ENCODE measurements at places on chromosomes 7 and 10.
A peak's percentile ranks its signal among the peaks of the same experiment; 100 is the strongest.

GRCh38 chr10:17479822-17480221, 25.4 kb upstream of the ST8SIA6 start:
- DNase-seq, result no peak

DNA sequence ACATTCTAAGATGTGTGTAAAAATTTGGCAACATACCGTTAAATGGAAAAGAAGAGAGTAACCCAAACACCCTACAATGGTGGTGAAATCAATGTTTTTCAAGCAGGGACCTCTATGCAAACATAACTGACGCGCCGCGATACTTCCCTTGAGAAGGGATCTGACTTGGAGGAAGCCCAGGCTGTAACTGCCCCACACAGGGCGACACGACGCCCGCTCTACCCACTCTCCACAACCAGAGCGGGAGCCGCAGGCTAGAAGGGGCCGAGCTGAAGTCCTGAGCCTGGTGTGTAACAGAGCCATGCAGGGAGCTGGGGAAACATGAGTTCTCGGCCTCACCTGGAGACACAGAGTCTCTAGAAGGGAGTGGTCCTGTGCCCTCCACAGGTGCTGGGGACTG, 120.2 kb downstream of the FAM53B start:
- no peak for DNase-seq

GRCh38 chr7:75617634-75618234, 121.0 kb downstream of the HIP1 start:
- no peak for DNase-seq

DNA sequence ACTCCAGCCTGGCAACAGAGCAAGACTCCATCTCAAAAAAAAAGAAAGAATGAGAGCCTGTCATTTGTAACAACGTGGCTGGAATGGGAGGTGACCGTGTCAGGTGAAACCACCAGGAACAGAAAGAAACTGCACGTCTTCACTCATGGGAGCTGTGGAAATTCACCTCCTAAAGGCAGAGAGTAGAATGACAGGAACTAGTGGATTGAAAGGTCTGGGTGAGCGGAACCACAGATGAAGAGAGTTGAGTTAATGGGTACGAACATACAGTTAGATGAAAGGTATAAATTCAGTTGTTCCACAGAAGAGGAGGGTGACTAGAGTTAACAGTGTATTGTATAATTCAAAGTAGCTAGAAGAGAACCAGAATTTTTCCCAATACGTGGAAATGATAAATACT, 78.6 kb downstream of the MAD1L1 start:
- DNase-seq, result no peak

DNA sequence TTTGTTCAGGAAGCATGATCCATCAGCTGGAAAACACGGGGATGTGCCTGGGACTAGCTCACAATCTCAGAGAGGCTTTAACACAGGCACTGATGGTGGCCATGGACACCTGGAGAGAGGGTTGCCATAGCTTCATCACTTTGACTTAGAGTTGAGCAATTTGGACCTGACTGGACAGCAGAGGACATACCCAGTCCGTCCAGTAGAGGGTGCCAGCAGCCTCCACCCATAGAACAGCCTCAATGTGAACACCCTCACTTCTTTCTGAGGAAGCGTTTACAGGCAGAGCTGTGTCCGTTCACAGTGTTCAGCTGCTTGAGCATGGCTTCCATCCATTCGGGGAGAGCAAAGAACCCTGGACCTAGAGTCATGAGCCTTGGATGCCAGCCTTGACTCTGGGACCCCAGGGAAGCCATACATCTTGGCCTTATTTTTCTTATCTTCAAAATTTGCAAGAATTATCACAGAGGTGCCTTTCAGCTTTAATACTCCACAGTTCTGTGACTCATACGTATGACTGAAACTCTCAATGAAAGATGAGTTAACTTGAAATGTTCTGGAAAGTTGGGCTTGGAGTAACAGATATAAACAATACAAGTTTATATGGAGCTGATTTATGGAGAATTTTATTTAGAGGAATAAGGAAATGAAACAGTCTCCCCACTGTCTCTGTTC, 302.9 kb upstream of the PODXL start:
- peak; percentile 30 for DNase-seq

GRCh38 chr10:95303950-95304349, 13.1 kb upstream of the PDLIM1 start:
- DNase-seq, result no peak

DNA sequence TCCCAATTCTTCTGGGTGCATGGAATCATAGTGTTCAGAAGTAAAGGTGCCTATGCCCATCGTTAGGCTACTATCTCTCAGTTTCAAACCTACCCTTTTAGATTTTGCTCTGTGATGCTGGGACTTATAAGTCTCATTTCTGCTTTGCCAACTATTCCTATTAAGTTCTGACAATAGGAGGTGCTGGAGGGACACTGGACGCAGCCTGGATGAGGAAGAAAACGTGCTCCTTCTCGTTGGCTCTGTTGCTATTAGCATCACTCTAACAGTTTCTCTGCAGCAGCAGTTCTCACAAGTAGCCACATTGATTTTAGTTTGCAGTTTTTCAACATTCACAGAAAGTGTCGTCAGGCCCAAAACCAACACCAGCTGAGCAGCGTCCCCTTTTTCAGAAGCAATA, 72.4 kb downstream of the ABCC2 start:
- no peak for DNase-seq

GRCh38 chr7:77416621-77417371, 647 bp upstream of the GSAP start:
- DNase-seq, result no peak

- no peak for DNase-seq
Observed at GRCh38 chr10:100506596-100507356, 12.9 kb downstream of the SEC31B start.

DNA sequence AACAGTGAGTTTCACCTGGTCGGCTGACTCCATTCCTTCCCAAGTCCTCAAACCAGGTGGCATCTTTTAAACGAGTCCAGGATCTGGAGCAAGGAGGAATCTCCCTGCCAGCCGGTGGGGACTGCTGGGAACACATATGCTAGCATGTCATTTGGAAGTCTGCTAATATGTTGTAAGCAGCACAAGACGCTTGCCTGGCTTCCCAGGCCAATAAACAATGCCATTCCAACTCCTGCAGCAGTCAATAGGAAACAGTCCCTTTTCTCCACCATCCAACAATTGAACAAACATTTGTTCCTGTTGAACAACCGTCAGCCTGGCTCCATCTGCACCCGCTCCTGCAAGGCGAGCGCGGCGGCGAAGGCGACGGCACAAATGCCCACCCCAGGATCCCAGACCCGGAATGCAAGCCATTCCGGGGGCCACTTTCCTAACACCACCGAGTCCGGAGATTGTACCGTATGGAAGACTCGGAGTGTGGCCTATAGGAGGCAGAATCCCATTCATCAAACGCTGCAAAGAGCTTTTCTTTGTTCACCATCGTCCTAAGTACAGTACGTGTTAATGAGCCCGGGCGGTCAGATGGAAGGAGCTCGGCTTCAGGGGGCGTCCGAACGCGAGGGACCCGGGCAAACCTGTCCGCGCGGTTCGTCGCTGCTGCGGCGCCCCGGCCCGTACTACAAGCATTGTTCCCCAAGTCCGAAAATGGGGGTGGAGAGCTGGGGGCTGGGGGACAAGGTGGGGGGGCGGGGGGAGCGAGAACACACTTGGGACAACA, 1.6 kb downstream of the FAM53B start:
- no peak for DNase-seq

DNA sequence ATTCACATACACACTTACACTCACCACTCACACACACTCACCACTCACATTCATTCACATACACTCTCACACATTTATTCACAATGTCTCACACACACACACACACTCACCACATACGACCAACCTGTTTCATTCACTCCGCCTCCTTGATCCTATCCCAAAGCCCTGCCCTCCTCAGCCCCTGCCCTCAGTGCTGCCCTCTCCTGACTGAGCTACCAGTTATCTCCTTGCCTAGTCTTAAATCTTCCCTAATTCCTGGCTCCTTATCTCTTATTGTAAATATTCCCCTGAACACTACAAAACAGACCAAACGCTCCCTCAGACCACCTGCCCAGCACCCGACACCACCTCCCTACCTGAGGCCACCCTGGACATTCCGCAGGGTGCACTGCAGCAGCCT, 26.1 kb upstream of the C10orf120 start:
- no peak for DNase-seq

- no peak for DNase-seq
Observed at GRCh38 chr7:29330136-29330535, 135.6 kb downstream of the CHN2 start.

GRCh38 chr7:144668503-144668902, 167.3 kb downstream of the TPK1 start:
- DNase-seq, result no peak

DNA sequence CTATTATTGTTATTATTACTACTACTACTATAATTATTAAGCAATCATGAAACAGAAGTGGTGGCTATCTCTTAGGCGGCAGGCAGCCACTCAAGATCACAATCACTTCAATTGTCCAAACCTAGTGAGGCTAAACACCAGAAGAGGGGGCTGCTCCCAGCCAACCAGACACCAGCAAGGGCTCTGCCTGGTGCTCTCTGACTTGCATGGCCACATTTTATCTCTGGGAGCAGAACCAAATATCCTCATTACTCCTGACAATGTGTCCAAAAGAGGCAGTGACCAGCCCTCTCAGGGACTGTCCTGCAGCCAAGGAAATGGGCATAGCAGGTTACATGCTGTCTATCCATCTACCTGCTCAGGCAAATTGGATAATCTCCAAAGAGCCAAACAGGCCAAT, 187.4 kb upstream of the PDE1C start:
- DNase-seq, result no peak

GRCh38 chr10:98444314-98445006, 2.3 kb downstream of the HPS1 start:
- DNase-seq, result no peak

DNA sequence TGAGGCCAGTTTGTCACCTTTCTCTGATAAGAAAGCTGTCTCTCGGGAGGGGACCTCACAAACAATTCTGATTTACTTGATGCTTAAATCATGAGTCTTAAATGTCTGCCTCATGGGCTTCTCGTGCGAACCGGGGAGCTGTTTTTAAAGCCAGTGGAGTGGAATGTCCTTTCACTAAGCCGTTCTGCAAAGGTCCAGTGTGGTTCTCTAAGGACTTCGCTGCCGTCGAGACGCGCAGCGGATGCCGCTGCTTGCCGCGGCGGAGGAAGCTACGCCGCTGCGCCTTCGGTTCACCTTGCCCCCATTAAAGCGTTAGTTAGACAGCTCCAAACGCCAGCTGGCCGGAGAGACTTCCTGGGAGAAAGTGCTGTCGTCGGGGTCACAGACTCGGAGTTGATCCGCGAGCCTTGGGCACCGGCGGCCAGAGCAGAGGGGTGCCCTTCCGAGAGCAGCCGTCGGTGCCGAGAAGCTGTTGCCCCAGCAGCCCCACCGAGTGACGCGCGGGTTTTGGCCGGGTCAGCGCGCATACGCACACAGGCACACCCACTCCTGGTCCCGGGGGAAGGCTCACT, 1.3 kb upstream of the HMX3 start:
- DNase-seq, result no peak

GRCh38 chr10:119095640-119096039, 8.3 kb upstream of the DENND10 start:
- no peak for DNase-seq

DNA sequence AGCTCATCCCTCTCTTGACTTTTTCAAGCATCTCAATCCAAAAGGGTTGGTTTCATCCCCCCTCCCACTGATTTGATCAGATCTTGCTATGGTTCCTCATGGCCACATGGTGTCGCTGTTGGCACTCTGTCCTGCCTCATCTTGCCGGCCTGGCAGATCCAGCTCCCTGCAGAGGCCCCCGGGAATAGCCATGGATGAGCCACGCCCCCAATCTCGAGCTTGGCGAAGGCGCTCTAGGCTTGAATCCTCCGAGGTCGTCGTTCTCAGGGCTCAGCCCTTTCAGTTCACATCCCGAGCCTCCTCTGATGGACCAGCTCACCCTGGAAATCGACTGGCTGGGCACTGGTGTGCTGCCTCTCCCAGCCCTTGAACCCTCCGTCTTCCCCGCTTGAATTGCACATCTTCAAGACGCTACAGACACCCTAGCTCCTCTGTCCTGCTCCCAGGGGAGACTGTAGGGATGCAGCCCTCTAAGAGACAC, 628.7 kb downstream of the TYW1 start:
- DNase-seq, result peak; percentile 18

DNA sequence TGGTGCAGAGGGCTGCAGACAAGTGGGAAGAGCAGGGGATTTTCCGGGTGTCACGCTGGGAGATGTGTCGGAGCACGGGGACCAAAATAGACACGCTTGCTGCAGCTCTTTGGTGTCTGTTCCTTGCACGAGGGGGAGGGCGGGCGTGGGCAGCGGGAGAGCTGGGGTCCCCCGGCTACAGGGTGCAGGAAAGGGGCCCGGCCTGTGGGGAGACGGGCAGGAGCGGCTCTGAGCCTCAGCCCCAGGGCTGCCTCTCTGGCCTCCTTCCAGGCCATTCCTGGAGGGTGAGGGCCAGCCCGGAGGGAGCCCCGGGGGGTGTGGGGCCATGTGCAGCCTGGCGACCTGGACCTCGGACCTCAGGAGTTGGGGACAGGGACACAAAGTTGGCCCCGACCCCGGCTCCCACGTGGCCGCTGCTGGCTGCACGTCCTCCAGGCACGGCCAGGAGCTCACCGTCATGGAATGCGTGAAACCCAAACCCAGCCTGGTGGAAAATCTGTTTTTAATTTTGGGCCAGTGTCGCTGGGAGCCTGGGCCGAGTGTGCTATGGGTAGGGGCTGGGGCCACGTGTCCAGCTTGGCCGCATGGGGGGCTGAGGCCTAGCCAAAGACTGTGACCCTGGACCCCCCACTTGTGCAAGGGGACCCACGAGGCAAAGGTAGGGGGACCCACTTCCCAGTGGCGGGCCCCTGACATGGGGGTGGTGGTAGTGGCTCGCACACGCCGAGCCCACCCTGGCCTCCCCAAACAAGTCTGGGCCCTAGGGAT, 6.6 kb downstream of the TTYH3 start:
- DNase-seq, result no peak

DNA sequence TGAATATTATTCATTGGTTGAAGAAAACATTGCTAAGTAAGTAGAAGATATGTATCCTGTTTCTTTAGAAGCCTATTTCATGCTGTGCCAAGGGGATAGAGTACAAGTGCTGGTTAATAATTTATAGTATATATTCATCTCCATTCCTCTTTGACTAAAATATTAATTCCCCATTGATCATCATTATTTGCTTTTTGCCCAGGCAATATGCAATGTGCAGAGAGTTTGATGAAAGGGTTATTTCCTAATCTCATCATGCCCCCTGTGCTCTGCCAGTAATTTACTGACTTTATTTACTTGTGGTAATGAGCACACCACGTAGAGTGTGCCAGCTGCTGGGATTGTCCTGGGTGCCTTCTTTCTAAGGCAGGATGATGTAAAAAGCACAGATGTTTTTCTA, 180.9 kb downstream of the REEP3 start:
- no peak for DNase-seq

- no peak for DNase-seq
Observed at GRCh38 chr7:155405399-155406318, 52.3 kb upstream of the EN2 start.

GRCh38 chr10:60224066-60224705, 165.5 kb downstream of the ANK3 start:
- DNase-seq, result no peak

- no peak for DNase-seq
Observed at GRCh38 chr10:121595351-121595805, 2.9 kb downstream of the FGFR2 start.
